Activated gamma-delta T cell (primary cell): ENCODE measurements at places on chromosomes 12 and 14.

DNA sequence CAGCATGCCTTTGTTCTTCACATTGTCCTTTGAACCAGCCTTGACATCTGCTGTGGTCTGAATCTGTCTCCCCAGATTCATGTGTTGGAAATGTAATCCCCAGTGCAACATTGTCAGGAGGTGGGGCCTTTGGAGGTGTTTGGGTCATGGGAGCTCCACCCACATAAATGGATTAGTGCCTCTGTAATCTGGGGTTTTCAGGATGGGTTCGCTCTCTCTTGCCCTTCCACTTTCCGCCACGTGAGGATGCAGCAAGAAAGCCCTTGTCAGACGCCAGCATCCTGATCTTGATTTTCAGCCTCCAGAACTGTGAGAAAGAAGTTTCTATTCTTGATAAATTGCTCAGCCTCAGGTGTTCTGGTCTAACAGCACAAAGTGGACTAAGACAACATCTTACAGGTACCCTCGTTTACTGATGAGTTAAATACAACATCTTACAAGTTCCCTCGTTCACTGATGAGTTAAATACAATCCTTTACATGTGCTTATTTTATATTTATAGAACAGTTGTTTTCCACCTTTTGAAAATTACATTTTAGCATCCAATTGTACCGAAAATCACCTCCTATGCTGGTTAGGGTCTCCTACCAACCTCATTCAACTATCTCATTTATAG, 54.4 kb upstream of the RIMBP2 start:
- DNase-seq = no peak

DNA sequence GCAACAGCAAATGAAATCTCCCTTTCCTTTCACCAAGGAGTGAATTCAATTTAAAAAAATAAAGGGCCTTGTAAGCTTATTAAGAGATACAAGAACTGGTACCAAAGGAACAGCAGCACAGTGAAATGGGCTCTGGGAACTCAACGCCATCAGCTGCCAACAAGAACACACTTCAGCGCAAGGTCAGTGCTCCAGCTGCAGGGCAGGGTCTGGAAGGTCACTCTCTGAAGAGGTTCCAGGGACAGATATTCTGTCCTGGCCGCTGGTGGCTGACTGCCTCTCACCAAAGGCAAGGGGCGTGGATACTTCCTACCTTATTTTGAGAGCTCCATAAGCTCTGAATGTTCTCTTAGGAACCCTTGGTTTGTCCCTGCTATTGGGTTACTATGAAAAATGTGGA, 186.6 kb downstream of the CALM1 start:
- no peak for DNase-seq

DNA sequence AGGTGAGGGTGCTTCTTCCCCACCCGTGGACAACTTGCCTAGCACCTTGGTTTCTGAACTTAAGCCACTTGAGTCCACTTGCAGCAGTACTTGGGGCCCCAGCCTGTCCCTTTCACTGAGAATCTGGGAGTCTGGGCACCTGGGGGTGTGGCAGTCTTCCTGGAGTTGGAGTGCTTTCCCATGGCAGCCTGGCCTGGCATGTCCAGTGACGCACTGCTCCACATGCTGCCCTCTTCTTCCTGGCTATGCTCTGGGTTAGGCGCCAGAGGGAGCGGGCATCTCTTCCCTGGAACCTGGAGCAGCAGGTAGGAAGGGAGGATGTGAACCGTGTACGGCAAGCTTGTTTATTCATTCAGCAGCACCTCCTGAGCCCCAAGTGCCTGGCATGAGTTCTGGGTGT, 76.4 kb downstream of the PAPOLA start:
- no peak for DNase-seq

- no peak for DNase-seq
These were observed 11.4 kb downstream of the PYGL start for GRCh38 chr14:50932592-50933495.

DNA sequence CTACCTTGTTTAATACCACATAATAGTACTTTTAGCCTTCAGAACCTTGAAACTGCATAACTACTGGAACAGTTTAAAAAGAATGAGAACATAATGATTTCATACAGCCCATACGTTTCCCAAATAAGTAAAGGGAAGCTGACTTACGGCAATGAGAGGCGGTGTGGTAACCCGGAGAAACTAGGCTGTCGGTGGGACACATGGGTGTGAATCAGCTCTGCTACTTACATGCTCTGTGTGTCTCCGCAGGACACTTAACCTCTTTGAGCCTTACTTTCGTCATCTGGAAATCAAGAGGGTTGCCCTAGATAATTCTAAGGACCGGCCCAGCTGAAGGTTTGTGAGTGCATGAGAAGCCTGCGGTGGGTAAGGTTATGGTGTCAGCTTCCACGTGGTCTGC, 49.3 kb upstream of the PLEKHG3 start:
- no peak for DNase-seq

GRCh38 chr12:65470256-65470655, 191.8 kb downstream of the MSRB3 start:
- DNase-seq = no peak

GRCh38 chr14:89958966-89959365, 3.2 kb downstream of the TDP1 start:
- no peak for DNase-seq

GRCh38 chr12:1837541-1838204, 17.3 kb downstream of the LRTM2 start:
- no peak for DNase-seq

- no peak for DNase-seq
These were observed 8.3 kb upstream of the ERBB3 start for GRCh38 chr12:56071648-56072047.

GRCh38 chr14:33866425-33867088, 84.3 kb downstream of the EGLN3 start:
- DNase-seq = no peak

DNA sequence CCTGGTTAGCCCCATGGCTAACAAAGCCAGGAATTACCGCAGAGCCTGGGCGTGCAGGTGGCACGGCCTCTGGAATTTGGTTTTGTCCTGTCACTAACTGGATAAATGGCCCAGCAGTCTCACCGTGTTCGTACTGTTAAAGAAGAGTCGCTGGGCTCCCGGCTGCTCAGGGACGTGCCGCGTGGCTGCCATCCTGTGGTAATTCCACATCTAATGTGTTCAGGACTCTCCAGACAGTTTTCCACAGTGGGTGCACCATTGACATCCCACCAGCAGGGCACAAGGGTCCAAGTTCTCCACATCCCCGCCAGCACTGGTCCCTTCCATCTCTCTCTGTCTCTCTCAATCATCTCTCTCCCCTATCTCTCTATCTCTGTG, 19.6 kb downstream of the NOC4L start:
- DNase-seq = no peak

DNA sequence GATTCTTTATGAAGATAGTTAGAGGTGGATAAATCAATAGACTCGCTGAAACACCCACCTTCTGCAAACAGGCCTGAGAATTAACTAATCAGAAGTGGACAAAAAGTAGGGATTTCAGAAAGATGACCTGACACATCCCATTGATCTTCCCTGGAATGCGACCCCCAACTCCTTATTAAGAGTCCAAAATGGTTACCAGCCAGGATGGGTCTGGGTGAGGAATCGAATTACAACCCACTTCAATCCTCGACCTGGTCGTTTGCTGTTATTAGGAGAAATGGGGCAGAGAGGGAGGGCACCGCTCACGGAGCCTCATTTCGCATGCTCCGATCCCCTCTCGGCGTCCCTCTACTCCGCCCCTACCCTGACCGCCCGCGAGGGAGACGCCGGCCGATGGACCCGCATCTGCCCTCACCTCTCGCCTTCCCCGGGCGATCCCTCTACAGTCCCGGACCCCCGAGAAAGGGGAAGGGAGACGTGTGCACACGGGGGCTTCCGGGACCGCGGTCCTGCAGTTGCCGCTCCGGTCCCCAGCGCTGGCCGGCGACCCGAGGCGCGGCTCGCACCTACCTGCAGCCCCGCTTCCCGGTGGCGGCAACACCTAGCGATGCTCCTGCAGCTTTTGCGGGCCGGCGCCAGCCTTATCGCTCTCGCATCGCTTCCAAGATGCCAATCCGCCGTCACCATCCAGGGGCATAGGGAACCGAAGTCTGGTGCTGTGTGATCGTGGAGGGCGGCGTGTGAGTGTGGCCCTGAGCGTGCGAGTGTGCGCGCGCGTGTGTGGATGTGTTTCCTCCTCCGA, 69.3 kb upstream of the USP15 start:
- no peak for DNase-seq
